Fibroblast of skin of scalp (primary cell): ENCODE measurements at places on chromosomes 6 and 20.

DNA sequence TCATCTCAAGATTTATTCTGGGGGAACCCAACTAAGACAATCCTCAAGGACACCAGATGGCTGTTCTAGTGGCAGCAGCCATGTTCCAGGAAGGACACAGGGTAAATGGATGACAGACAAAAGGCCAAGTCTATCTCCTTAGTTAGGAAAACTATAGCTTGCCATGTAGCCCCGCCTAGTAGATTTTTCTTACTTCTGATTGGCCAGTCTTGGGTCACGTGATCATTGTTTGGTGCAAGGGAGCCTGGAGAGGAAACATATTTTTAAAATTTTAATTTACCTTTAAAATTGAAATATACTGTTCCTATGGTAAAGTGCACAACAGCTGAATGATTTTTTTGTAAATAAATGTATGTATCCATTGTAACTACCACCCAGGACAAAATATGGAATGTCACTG lies 4.4 kb upstream of the KCNS1 start:
- no peak for DNase-seq

- DNase-seq = peak; percentile 87
These were observed 24.8 kb downstream of the C6orf15 start for GRCh38 chr6:31087494-31088089.

DNA sequence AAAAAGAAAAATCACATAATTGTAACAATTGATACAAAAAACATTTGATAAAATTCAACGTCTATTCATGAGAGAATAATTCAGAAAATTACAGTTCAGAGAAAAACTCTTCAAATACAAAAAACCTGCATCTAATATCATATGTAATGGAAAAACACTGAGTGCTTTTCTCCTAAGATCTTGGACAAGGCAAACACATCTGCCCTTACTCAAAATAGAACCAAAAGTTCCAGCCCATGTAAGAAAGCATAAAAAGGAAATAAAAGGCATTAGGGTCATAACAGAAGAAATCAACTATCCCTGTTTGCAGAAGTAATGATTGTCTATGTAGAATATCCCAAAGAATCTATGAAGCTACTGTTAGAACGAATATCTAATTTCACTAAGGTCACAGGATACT lies 721.4 kb downstream of the RFPL4B start:
- DNase-seq = no peak

GRCh38 chr6:162493917-162494316 lies 233.6 kb downstream of the PRKN start:
- DNase-seq = no peak

DNA sequence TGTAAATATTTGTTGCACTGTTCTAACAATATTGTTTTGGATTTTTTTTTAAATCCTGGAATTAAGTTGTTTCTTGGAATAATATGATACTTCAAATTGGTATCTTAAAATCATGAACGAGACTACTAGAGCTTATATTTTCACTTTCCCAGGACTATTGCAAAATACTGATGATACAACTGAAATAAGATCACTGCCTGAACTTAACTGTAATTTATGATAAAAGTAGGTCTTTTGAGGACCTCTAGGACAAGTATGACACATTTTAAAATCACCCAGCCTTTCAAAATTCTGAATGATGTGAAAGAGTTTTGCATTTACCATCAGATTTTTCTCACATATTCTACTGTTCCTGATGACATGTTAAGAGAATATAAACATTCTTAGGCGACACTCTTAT lies 8.6 kb upstream of the UBE2J1 start:
- no peak for DNase-seq

DNA sequence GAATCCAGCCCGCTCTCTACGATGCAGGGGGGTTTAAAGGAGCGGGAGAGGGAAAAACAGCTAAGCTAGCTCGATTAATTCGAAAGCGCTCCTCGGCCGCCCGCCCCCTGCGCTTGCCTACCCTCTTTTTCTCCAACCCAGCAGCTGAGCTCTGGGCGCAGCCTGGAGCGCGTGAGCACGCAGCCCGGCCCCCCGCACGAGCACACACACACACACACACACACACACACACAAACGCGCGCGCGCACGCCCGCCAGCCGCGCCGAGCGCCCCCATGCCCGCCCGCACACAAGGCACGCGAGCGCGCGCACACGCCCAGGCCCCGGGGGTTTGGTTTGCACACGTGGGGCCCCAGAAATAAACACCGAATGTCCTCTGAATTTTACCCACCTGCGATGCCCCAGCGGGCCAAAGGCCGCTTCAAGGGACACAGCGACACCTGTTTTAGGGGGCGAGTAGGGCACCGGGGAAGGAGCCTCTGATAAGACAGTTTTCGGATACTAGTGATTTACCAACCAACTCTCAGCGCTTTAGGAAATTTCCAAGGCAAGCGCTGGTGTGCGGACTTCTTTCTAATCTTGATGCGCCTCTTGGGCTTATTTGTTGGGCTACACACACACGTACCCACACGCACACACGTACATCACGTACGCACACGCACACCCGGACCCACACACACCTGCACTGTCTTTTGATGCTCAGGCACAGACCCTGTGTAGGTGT lies 802 bp upstream of the NRN1 start:
- peak; percentile 66 for DNase-seq

- DNase-seq = peak; percentile 78
These were observed at the start of gene NECAB3 for GRCh38 chr20:33674294-33675135. Gene NECAB3, minus strand, starts transcription at chr20:33674428. Its CDS starts 76 bp downstream, at chr20:33674352.

GRCh38 chr6:169997187-169997929 lies 245.9 kb downstream of the ERMARD start:
- DNase-seq = no peak

GRCh38 chr20:39021748-39022147 lies 59.6 kb downstream of the DHX35 start:
- no peak for DNase-seq

DNA sequence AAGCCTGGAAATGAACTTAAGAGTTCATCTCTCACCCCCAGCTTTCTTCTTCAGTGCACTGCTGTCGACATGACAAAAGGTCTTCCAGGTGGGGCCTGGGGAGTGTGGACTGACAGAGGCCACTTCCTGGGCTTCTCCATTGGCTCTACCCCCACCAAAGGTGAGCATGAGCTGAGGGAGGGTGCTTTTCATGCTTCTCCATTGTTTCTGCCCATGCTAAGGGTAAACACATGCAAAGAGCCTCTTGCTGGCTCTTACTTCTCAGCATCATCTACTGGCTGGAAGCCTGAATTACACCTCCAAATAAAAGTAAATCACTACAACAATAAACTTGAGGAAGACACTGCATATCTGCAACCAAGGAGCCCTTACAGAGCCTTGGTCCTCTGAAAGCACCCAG lies 227.2 kb downstream of the EPM2A start:
- DNase-seq = no peak

- DNase-seq = no peak
These were observed 467.4 kb upstream of the CITED2 start for GRCh38 chr6:139841794-139842215.

DNA sequence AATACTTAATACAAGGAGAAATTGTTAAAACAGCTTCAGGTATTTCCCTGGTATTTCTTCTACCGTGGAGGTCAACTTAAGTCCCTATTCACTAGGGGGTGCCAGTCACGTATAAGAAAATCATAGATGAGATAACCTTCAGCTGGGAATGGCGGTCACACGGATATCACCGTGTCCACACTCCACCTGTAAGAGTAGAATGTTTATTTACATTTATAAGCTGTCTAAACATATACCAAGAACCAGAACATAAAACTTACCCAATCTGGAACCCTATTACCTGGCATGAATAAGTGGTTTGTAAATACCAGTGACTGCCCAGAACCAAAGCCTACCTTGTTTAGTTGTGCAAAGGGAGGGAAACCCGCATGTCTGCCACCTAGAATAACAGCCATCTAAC lies 1.9 kb upstream of the ELOVL4 start:
- peak; percentile 57 for DNase-seq

- no peak for DNase-seq
These were observed 38.3 kb upstream of the PRSS16 start for GRCh38 chr6:27209196-27209595.

- DNase-seq = peak; percentile 56
These were observed 345.0 kb downstream of the QKI start for GRCh38 chr6:163759542-163759941.

DNA sequence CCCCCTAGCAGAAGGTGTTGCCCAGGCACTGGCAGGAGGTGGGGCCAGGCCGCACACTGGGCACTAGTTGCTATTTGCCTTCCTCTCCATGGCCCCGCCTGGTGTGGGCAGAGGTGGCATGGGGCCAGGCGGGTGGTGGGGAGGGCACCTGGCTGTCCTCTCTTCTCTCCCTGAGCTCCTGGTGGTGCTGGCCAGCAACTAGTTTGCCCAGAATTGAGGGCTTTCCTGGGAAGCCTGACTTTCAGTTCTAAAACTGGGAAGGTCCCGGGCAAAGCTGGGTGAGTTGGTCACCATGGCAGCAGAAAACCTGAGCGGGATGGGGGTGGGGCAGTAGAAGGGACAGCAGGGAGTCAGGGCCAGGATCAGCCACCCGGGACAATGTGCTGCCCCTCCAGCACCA lies 48.2 kb downstream of the RBM38 start:
- DNase-seq = no peak

DNA sequence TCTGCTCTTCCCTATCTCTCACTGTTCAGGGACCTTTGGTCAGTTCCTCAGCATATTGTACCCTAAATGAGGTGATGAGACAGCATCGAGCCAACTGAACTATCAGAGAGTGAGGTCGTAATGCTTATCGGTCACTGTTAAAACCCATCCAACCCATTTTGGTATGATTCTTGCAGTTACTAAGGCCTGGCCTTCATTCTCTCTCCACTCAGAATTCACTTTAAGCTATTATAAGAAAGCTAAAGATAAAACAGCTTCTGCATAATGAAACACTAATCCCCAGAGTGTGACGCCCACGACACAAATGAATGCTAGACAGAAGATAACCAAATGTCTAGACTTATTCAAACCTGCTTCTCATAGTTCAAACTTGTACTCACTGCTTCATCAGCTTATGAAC lies 175.8 kb downstream of the GMPR start:
- no peak for DNase-seq

GRCh38 chr6:105769197-105769596 lies 316.9 kb upstream of the PRDM1 start:
- no peak for DNase-seq

- peak; percentile 6 for DNase-seq
These were observed 686 bp downstream of the TMEM170B start for GRCh38 chr6:11538052-11538818.

GRCh38 chr6:45789238-45789637 lies 226.4 kb downstream of the CLIC5 start:
- no peak for DNase-seq

DNA sequence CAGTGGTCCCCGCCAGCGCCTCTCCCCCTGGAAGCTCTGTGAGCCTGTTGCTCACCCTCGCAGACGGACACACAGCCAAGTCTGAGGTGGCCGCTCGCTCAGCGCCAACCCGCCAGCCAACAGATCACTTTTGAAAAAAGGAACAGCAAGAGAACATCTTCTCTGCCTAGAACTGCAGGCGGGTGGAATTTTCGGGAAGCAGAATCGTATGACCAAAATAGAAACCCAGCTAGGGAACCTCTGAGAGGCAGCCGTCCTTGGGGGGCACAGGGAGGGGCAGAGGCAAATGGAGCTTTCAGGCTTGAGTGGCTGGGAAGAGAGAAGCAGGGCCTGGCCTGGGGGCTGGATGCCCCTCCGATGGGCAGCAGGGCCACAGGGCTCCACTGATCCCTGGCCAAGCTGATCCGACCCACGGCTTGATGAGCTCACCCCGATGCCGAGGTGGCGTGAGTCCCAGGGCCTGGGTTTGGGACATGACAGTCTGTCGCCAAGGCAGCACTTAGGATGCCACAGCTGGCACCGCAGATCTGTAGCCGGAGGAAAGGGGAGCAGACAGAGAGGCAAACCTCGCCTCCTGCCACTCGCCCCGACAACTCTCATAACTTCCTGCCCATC lies 9.8 kb downstream of the NFATC2 start:
- DNase-seq = peak; percentile 59

GRCh38 chr20:29878281-29878741 lies 1379.2 kb upstream of the DEFB115 start:
- DNase-seq = peak; percentile 16

- no peak for DNase-seq
These were observed 300.5 kb downstream of the PLCB1 start for GRCh38 chr20:8432435-8433148.

GRCh38 chr20:17816804-17817587 lies 117.2 kb downstream of the BANF2 start:
- DNase-seq = peak; percentile 43

DNA sequence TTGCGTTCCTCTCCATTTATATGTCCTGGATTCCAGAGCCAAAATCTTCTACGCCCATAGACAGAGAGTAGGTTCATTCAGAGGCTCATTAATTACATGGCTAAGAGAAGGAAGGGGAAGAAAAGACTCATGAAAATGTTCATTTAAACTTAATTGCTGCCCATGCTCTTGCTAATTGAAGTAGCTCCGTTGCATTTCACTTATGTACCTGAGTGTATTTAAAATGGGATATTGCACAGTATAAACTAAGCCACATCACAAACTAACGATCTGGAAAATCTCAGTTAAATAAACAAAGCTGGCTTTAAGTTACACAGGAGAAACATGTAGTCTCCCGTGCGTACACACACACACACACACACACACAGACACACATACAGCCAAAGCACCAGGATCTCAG lies 269.2 kb downstream of the CDC5L start:
- no peak for DNase-seq

- no peak for DNase-seq
These were observed 7.8 kb downstream of the ENPP3 start for GRCh38 chr6:131644921-131645320.
